ENCODE measurements at places on chromosomes 11 and 22.

DNA sequence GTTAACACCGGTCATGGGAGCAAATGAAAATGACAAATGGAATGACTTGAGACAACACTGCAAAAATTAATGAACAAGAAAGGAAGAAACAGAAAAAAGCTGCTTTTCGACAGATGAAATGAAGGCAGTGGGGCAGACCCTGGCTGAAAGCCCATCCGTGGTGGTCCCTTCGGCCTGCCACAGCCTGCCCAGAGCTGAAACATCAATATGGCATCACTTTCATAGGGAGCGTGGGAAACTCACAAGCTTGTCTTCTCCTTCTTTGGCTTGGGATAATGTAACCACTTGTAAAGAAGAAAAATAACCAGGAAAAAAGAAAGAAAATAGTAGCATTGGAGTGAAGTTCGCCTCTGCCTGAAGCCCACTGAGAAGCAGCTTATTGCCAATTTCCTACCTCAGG, 78.8 kb downstream of the CTTN start:
- DNase-seq: no peak

DNA sequence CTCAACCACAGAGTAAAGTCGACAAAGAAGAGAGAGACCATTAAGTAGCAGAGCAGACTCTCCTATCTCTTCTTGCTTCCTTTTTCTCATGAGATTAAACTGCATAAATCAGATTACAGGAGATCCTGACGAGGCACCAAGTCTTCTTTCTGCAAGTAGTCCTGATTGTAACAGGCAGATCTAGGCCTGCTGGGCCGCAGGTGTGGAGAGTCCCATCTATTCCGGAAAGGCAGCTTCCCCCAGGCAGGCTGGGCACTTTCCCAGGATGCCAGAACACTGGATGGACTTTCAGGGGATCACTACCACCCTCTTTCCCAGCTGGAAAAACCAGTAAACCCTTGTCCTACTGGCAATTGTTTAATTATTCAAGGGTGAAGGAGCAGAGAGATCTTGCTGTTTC, 173.0 kb upstream of the CADM1 start:
- DNase-seq: no peak

- DNase-seq: no peak
Observed at GRCh38 chr11:49952091-49952490, at the start of gene OR4C13. Gene OR4C13, plus strand, starts transcription at chr11:49952391. Its CDS starts 32 bp downstream, at chr11:49952423.

DNA sequence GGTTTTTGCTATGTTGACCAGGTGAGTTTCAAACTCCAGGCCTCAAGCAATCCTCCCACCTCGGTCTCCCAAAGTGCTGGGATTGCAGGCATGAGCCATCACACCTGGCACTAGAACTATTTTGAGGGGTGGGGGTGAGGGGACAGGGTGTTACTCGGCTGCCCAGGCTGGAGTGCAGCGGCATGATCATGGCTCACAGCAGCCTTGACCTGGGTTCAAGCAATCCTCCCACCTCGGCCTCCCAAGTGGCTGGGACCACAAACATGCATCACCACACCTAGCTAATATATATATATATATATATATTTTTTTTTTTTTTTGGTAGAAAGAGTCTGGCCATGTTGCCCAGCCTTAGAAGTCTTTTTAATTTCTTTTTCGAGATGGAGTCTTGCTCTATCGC, 17.1 kb upstream of the IFITM3 start:
- no peak for DNase-seq

- DNase-seq: no peak
Observed at GRCh38 chr11:104926771-104927611, 28.7 kb upstream of the CASP12 start.

GRCh38 chr11:14981507-14981906, 9.4 kb upstream of the CALCA start:
- DNase-seq: no peak

All from CD4-positive, alpha-beta T cell treated with Interleukin-2 at 100 ng/mL for 4 hours (primary cell).